ENCODE measurements at places on chromosomes 4 and X.

DNA sequence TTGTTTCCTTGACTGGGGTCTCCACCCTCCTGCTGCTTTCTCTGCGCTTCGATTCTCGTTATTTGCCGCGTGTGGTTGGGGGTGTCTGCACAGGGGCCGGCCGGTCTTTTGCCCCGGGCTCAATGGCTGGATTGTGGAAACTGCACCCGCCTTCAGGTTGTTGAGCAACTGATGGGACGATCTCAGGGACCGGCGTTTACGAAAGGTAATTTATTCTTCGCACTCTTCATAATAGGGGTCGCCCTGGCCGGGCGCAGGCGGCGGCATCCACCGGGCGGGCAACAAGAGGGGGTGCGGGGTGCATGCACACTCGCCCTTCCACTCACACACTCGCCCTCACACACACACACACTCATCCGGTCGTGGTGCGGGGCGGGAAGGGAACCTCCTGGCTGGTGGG, 1.4 kb downstream of the ADGRL3 start:
- no peak for DNase-seq

DNA sequence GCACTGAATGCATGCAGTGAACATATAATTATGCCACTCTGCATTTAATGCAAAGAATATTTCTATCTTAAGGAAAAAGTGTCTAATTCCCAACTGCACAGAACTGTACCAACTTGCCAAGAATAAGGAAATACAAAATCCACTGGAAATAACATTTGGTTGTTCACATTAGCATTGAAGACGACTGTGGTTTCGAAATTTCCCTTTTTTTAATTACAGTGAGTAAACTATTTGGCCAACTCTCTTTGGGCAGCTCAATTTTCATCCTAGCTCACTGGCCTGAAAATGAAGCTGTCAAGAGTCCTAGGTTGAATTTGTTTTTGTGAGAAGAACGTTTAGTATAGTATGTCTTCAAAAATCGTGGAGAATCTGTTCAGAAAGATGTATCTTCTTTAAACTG, 81.6 kb upstream of the MID1 start:
- no peak for DNase-seq

DNA sequence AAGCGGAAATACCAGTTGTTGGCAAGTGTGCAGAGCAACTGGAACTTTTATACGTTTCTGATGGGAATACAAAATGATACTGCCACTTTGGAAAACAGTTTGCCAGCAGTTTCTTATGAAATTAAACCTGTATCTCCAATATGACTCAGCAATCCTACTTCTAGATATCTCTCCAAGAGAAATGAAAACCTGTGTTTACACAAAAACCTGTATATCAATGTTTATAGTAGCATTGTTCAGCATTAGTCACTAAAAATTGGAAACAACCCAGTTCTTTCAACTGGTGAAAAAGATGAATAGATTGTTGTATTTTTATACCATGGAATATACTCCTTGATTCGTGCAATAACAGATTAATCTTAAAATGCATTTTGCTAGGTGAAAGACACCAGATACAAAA, 26.8 kb downstream of the ATP7A start:
- DNase-seq: no peak

DNA sequence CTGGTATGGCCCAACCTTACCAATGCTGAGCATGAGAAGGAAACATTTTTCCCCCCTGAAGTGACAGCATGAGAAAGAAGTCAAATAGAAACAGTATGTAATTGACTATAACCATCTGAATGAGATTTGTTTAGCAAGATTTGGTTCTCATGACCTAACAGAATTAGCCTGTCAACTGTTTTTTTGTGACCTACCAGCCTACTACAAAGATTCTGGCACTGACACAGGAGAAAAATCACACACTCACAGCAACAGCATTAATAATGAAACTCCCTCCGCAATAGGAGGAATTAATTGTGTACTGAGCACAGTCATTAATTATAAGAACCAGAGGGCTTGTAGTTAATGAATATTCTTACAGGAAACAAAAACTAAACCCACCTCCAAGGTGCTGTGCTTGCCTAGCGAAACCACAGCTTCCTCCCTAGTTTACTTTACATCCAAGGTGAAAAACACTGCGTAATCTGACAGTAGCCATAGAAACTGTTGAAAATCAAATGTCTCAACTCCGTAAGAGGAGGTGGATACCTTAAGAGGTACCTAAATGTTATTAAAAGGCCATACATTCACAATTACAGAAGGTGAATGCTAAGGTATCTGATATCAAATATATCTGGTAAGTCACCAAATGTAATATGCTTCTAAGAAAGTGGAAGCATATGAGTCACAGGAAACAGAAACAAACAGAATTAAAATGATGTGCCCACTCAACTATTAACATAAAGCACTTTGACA, 34.9 kb downstream of the MMRN1 start:
- no peak for DNase-seq

- DNase-seq: no peak
Measured at GRCh38 chrX:8579602-8580001, 115.0 kb downstream of the VCX3B start.

- DNase-seq: no peak
Measured at GRCh38 chrX:151988706-151989299, 14.3 kb upstream of the GABRE start.

- no peak for DNase-seq
Measured at GRCh38 chr4:58313444-58313843, 1203.3 kb upstream of the IGFBP7 start.

DNA sequence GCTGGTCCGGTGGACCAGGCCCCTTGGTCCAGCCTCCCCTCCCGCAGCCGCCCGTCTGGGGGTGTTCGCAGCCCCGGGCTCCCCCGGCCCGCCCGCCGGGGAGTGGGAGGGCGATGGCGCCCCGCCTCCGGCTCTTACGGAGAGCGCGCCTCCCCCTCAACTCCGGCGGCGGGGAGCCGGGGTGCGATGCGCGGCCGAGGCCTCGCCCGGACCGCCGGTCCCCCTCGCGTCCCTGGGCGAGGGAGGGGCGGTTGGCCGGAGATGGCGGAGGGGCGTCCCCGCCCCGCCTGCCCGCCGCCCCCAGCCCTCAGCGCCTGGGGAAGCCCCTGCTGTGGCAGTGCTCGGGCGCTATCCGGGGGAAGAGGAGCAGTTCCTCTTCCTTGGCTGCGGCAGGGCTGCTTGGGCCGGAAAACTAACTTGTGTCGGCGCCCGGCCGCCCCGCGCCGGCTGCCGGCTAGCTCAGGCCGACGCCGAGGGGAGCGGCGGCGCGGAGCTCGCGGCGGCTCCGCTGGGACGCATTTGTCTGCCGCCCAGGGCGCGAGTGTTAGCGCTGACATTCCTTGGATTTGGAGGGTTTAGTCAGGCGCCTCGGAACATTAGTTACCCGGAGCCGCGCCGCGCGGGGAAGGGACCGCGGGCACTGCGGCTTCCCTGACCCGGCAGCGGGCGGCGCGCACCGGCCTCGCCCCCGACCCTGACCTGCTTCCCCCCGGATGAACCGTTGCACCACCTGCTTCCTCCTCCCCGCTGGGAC, 994 bp downstream of the GALNT7 start:
- DNase-seq: no peak

DNA sequence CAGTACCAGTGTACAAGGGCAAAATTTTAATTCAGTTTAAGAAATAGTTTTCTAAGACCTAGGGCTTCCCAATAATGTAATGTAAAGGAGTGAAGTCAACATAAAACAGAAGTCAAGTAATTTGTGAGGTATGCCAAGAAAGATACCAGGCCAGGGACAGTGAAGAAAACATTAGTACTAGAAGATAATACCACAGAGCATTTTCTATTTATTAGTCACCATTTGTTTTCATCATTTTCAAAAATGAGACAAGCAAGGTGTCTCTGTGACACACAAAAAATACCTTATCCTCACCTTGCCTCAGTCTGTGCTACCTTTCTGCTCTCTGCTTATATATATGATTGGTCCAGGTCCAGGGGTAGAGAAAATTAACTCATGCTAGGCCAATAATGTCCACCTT, 46.8 kb downstream of the VEGFC start:
- DNase-seq: no peak

DNA sequence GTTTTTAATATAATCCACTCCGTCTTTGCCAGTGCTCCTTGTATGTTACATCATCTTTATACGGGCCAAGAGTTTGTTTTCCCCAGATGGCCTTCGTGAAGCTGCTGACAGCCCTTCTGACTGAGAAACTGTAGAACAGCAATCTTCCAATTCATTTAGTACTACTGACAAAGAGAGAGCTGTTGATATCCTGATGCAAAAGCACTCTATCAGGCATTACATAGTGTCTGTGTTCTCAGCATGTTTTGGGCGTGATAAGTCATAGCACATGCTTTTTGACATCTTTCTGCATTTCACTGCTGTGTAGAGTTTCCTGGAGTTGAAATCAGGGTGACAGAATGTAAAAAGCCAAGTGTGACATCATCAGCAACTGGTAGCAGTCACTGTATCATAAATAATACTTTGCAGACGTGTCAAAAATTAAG, 746.3 kb upstream of the FAM241A start:
- DNase-seq: no peak

DNA sequence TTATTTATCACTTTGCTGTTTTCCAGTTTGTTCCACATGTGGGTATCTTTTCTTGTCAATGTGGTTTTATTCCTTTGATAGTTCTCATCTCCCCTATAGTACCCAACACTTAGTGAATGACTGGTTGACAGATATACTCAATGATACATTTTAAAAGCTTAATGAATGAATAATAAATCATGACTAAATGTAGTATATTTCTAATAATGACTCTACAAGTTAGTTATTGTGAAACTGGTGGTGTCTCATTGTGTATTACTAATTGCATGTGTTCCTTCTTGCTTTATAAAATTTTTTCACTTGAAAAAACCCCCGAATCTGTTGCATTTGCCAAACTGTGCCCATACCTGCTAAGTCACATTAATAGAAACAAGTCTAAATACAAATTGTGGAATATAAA, 95.4 kb downstream of the MBNL3 start:
- no peak for DNase-seq

DNA sequence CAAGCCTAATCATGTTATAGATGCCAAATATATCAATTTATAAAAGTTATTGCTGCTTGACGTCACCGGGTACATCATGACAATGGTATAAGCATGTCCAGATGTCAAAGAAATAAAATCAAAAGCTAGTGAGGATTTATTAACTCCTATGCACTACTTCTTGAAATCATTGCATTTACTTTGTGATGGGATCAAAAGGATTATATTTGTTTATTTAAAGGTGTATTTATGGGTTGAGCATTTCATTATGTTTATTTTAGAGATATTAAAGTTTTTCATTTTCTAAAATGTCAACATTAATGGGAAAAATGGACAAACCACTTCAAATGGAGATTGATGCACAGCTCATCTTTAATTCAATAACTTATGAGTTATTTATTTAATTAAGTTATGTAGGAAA, 277.8 kb downstream of the EPHA5 start:
- DNase-seq: no peak

- DNase-seq: no peak
Measured at GRCh38 chr4:175970724-175971123, 94.9 kb upstream of the WDR17 start.

DNA sequence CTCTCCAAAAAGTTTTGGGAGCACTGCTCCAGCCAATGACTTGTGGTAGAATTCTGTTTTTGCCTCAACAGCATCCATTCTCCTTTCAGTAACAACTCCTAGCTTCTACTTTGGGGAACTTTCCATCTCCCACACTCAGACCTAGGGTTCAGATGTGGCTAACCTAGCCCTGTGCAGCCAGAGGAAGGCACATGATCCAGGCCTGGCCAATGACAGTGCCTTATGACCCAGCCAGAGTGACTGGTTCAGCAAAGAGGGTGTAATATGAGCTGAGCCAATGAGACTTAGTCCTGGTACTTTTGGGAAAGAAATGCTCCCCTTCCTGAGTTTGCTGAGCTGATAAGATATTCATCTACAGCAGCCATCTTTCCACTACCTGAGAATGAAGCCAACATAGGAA, 5.4 kb upstream of the USP46 start:
- no peak for DNase-seq

GRCh38 chr4:163948920-163949455, 454.5 kb downstream of the TMA16 start:
- DNase-seq: no peak

- DNase-seq: no peak
Measured at GRCh38 chr4:80155316-80155982, 41.9 kb upstream of the PRDM8 start.

DNA sequence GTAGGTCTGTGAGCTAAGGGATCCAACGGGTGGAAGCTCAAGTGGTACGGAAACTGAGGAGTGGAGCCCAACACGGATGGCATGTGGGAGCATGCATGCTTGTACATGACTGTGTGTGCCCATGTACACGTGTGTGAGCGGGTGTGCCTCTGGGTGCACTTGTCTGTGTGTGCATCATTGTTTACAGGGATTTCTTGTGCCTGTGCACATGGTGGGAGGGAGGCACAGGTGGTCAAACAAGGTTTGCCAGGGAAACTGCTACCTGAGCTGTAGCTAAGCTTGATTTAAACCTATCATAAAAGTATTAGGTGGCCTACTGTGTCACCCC, 122.5 kb upstream of the MAMLD1 start:
- DNase-seq: no peak

DNA sequence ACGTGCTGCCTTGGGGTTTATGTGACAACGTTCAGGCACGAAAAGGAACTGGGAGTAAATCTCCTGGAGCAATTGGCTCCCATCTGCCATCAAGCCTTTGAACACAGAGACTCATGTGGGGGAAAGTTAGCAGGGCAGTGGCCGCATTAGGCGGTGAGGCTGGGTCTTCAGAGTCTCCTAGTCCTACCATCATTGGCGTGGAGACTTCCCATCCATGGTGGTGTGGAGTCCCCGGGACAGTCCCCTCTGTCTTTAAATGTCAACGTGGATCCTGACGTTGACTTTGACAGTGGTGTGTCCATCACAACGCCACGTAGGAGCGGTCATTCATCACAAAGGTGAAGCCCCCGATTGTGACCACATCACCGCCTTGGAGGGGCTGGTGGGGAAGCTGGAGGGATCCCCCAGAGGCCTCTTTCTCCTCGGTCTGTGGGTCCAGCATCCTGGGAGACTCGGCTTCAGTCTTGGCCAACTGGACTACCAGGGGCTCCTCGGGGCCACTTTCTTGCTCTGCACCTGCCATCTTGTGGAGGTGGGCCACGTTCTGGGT, 21.8 kb downstream of the CRLF2 start:
- no peak for DNase-seq

DNA sequence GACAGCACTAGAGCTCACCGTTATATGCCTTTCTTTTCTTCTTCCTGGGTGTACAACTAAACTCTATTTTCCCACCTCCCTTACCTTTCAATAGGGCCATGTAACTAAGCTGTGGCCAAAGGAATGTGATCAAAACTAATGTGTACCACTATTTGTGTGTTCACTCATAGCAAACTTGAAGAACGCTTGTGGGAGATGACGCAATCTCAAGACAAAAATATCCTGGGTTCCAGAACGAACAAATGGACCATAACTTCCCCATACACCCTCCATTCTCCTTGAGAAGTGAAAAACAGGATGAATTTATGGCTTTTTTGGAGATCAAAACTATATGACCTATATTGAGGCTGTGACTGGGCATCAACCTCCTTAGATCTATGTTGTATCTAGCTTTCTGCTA, 139.7 kb upstream of the GLRA2 start:
- DNase-seq: no peak

- DNase-seq: no peak
Measured at GRCh38 chr4:41256131-41256739, 493 bp upstream of the UCHL1 start.
